ENCODE measurements at places on chromosomes 1 and 21.

- no peak for DNase-seq
These were observed 20.6 kb downstream of the NPR1 start for GRCh38 chr1:153698923-153699714.

GRCh38 chr1:203554071-203554470 is 60.1 kb downstream of the OPTC start:
- DNase-seq: no peak

DNA sequence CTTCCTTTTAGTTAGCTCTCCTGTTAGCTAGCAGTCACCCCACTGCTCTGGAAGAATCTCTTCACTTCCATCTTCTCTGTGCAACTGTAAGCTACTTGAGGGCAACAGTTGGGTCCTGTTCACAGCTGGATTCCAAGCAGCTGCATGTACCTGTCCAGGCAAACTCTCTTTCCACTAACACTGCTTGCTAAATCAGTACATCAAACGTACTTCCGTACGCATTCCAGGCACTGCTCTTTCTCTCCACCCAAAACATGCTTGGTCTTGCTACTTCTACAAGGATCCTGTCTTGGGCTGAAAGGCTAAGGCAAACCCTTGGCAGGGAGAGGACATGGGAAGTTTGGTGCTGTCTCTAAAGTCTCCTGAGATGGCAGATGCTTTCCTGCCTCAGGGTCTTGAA is 139.2 kb upstream of the CACNA1E start:
- DNase-seq: no peak

DNA sequence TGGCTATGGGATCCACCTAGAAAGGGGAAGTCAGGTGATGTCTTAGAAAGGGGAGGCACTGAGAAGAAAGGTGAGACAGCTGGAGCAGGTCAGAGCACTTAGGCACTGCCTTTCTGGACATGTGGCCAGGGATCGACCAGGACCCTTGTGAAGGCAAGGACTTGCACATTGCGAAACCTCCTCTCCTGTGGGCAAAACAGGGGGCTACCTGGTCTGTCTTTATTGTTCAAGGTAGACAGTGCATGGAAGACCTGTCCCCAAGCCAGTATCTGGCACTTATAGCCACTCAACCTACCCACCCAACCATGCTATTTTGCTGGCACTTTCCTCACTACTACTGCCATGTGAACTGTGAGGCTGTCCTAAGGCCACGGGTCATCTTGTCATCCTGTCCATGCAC is 67.2 kb downstream of the NAV1 start:
- DNase-seq: no peak

GRCh38 chr21:31204801-31205200 is 139.3 kb downstream of the TIAM1 start:
- no peak for DNase-seq

All from CD4-positive, alpha-beta T cell treated with Interleukin-4 for 4 hours (primary cell).